ENCODE measurements at places on chromosomes 6 and 20.

DNA sequence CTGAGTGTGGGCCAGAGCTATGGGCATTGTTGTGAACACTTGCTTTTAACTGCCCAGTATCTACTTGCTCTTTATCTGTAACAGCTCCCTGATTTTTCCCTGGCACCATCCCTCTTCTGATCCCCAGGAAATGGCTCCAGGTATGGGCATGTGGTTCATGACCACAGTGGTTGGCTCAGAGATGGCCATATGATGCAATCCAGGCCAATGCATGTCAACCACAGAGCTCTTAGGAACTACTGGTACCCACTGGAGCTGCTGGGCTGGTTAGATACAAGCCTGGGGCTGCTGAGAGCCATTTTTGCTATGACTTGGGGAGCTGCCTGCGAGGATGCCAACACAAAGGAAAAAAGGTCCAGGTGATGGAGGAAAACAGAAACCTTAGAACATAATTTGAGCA is 55.6 kb downstream of the KCNB1 start:
- no peak for DNase-seq

GRCh38 chr20:58994390-58995159 is 12.5 kb downstream of the CTSZ start:
- no peak for DNase-seq

GRCh38 chr20:42338294-42339201 is 720.4 kb upstream of the CHD6 start:
- no peak for DNase-seq

DNA sequence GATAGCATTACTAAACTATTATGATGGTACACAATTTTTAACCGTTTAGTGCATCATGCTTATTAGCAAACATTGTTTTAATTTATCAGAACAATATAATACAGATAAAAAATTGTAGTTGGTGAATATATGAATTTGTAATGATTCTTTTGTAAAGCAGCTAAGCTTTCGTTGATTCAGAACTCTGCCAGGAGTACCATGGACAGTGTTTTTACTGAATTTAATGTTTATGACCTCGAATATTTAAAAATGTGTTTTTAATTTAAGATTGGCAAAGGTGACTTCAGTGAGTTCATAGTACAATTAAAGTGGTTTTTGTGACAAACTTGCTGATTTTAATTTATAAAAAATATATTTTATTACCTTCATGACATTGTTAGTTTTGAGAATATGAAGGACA is 10.0 kb downstream of the AFDN start:
- DNase-seq = no peak

- no peak for DNase-seq
Observed at GRCh38 chr20:37807471-37808232, 95.3 kb upstream of the VSTM2L start.

GRCh38 chr20:60403105-60403741 is 445.0 kb downstream of the CDH26 start:
- DNase-seq = no peak

Measured in NT2/D1 (cell line).